Psoas muscle (tissue), 8 donors: ENCODE measurements at places on chromosomes 6 and 20. TPM values are rescaled to one million over a fixed set of nuclear protein-coding genes. Genes with fewer than 3 reads are reported as not detected.

DNA sequence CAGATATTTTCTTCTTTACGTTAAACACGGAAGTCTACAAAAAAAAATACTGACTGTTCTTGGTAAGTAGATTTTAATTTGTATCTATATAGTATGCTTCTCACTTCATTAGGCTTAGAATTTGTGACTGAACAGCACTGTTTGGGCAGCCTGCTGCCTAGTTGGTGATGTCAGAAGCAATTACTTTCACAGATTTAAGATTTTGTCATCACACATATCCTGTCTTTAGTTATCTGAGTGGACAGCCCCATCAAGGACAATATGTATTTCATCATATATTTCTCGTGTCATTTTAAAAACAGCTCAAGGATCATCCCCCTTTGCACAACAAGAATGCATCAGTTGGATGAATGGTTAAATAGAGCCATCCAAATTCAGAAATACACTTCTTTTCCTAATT, 338.4 kb upstream of the CITED2 start:
- no peak for DNase-seq

DNA sequence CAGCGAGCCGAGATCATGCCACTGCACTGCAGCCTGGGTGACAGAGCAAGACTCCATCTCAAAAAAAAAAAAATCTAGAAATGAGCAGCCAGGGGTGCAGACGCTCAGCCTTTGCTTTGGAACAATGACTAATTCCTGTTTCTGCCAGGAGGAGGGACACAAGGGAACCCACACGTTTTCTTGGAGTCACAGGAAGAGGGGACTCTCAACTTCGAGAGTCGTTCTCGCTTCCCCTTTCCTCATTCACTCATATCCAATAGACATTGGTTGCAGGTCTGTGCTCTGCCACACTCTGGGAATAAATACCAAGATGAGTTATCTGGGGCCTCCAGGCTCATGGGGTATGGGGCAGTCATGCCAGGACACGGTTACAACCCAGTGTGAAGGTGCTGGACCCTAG, 91.5 kb upstream of the RREB1 start:
- DNase-seq, result no peak

DNA sequence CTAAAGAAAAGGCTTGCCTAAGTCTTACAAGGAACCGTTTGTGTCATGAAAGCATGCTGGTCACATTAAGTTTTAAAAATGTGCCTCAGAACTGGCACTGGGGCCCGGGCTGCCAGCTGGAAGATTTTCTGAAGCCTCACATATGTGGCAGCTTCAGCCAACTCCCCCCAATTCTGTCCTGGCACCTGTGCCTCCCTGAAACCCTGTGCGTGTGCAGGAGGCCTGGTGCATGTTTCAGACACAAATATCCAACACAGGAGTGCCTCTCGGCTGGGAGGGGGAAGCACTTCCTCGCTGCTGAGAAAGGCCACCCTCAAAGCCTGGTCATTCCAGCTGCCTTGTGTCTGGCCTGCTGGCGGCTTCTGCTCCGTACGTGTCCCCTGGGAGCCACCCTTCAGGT, 188.5 kb upstream of the SNX9 start:
- no peak for DNase-seq

GRCh38 chr6:55276745-55277530, 50.3 kb upstream of the GFRAL start:
- DNase-seq, result peak; percentile 44

GRCh38 chr6:93453956-93454355, 34.6 kb upstream of the EPHA7 start:
- no peak for DNase-seq

Gene RAB44
- polyA plus RNA-seq, result not detected

Gene BMP6
- polyA plus RNA-seq, result 0.96 TPM

DNA sequence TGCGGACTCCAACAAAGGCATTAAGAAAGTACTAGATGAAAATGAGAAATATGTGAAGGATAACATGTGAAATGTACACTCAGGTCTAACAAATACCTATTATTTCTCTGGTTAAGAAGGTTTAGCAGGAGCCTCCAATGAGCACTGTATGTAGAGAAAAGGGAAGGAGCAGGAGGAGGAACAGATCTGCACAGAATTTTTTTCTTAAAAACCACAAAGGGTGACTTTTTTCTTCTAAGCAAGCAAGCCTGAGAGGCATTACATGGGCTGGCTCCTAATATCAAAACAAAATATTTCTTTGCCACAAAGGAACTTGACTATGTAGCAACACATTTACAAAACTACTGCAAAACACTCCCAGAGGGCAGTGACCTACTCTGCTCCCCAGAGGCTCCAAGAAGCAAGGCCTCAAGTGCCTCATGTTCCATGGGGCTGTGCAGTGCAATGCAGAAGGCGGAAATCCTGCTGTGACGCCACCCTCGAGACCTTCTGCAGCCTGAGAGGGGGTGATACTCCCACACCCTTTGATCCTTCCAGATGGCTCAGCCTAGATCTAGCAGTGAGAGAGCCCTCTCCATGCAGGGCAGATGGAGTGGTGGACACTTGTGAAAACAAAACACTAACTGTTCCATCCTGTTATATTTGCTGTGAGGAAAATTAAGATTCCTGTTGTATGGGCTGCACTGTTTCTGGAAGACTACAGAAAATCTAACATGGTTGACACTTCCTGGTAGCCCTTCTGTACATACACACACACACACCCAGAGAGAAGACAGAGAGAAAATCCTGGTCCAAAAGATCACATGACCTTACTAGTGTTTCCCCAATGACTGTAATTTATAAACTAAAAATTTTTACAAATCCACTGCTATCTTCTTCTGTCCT, 36.0 kb upstream of the SMIM29 start:
- DNase-seq, result peak; percentile 79

- no peak for DNase-seq
Observed at GRCh38 chr6:56193846-56194245, 53.5 kb downstream of the COL21A1 start.

DNA sequence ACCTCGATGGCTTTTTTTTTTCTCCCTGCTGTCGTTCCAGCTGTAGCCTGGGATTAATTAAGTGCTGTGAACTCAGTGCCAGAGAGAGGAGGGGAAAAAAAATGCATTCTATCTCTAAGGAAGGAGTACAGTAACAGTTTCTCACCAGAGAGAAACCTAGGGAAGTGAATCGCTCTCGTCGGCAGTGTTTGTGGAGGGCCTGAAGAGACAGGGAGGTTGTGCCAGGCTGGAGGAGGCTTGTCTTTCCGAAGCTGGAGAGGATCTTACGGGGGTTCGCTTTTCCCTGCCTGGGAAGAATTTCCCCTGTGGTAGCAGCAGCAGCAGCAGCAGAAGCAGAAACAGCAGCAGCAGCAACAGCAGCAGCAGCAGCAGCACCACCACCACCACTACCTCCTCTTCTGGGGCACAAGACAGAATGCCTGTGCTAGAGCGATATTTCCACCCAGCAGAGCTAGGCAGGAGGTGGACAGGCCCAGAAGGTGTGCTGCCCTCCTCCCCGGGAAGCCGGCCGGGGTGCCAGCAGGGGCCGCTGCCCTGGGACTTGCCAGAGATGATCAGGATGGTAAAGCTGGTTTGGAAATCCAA, 186.5 kb downstream of the PDE7B start:
- no peak for DNase-seq

- no peak for DNase-seq
Observed at GRCh38 chr6:4486568-4487315, 289.5 kb upstream of the CDYL start.

DNA sequence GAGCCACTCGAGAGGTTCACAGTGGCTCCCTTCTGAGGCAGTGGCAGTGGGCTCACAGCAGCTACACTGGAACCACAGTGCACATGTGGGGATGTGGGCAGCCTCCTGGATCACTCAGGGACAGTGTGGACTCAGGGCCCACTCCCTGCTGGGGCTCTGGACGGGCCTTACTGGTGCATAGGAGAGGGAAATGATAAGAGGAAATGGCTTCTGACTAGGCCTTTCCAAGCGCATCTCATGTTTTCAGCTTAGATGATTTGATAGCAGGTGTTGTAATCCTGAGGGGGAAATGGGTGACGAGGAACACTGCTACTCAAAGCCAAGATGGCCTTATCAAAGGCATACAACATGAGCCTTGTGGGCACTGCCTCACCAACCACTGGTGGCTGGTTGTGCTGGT, 44.0 kb downstream of the PANK2 start:
- DNase-seq, result no peak

GRCh38 chr6:20200761-20201630, 11.3 kb downstream of the MBOAT1 start:
- no peak for DNase-seq

DNA sequence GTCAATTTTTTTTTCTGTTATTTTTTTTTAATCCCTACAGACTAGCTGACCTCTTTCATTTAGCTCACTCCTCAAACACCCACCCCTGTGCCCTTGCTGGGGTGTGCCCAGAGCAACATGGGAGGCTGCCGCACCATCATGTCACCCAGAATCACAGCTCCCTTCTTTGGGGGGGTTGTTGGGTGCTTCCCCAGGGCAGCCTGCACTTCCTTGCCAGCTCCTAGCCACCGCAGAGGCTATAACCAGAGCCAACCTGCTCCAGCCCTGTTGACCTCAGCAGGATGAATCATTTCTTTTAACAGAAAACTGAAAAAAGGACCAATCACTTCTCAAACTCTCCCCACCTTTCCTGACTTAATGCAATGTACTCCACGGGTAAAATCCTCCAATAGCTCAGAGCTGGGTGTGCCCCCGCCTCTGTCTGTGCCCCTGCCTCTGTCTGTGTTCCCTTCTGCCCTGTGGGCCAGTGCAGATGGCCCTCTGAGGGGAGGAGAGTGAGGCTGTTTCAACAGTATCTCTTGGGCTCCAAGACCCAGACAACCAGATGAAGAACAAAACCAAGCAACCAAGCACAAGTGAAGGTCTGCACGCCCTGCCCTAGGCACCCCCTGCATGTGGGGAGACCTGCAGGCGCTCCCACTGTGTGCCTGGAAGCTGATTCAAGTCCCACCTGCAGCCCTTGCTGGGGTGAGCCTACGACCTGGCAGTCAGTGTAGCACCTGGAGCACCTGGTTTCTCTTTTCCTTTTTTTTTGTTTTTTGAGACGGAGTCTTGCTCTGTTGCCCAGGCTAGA, 67.7 kb downstream of the PYGB start:
- no peak for DNase-seq

- DNase-seq, result no peak
Observed at GRCh38 chr20:10470276-10470675, 35.2 kb downstream of the SLX4IP start.

Gene KCNK5
- polyA plus RNA-seq, result 0.06 TPM

Gene CD83
- 0.71 TPM for polyA plus RNA-seq

Gene PTPRT
- under 0.01 TPM for polyA plus RNA-seq

- DNase-seq, result no peak
Observed at GRCh38 chr20:25230166-25230831, 17.6 kb upstream of the PYGB start.

GRCh38 chr6:168563656-168564055, 122.7 kb downstream of the SMOC2 start:
- DNase-seq, result no peak

DNA sequence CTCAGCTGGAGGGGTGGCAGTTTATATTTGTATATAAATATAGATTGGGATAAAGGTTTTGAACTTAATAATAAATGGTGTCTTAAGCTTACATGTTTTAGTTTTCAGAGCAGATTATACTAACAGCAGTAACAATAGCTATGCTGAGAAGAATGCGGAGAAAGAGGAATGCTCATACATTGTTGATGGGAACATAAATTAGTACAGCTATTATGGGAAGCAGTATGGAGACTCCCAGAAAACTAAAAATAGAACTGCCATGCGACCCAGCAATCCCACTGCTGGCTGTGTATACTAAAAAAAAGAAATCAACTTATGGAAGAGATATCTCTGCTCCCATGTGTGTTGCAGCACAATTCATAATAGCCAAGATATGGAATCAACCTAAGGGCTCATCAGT, 127.9 kb downstream of the BCKDHB start:
- no peak for DNase-seq

DNA sequence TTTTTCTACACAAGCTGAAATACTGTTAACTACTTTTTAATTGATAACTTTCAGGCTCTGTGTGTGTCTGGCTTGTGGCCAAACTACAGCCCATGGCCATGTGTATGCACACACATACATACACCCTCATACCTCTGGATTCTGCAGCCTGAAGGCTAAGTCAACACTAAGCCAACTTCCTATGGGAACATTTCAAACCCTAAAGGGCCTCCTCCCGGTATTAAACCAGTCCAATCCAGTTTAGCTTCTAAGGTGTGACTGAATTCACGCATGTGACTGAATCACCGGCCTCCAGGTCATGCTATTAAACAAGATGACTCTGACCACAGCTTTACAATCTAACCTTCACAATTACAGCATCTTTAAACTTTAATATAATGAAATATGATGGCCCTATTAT, 20.7 kb upstream of the DST start:
- DNase-seq, result no peak

GRCh38 chr6:146361128-146361924, 182.3 kb upstream of the RAB32 start:
- DNase-seq, result no peak

DNA sequence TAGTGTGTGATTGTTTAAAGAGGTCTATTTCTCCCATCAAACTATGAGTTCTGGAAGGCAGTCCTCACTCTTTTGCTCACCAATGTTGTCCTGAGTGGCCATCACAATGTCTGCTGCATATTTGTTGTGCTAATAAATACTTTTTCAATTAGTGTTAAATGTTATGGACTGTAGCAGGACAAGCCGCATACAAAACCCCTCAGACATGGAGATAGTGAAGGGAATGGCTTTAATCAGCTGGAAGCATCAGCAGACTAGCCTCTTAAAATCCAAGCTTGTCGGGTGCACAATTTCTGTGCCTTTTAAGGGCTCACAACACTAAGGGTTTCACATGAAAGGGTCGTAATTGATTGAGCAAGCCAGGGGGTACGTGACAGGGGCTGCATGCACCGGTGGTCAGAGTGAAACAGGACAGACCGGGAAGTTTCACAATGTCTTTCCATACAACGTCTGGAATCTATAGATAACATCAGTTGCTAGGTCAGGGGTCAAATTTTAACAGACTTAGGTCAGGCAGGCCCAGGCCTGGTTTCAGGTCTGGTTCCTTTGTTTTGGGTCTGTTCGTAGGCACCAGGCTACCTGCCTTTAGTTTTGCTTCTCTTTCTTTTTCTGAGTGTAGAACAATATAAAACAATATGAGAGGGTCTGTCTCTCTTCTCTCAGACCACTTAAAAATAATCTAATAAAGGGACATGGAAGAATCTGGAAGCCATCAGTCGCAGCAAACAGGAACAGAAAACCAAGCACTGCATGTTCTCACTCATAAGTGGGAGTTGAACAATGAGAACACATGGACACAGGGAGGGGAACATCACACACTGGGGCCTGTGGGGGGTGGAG, 327.6 kb upstream of the HTR1E start:
- no peak for DNase-seq

Gene TPBG
- 1.3 TPM for polyA plus RNA-seq

Gene C4B
- 3.3 TPM for polyA plus RNA-seq

GRCh38 chr6:98384334-98384733, 450.0 kb upstream of the POU3F2 start:
- DNase-seq, result no peak

Gene NHLRC1
- 2.6 TPM for polyA plus RNA-seq

- no peak for DNase-seq
Observed at GRCh38 chr20:59575216-59575615, 29.1 kb upstream of the PHACTR3 start.
